Body of pancreas (tissue), 4 donors: ENCODE measurements at places on chromosomes 6 and 20.
A peak's percentile ranks its signal among the peaks of the same experiment; 100 is the strongest.

DNA sequence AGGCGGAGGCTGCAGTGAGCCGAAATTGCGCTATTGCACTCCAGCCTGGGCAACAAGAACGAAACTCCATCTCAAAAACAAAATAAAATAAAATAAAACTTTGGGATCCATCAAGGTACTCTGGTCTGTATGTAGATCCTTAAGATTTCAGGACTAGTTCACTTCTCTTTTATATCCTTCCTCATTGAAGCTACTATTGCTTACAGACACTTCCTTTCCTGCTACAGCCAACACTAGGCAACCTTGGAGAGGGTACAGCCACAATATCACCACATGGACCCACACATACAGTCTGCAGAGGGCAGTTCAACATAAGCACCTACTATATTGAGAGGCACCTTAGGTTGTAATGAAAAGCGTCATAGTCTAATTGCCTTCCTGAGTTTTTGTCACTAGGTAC, 113.3 kb downstream of the ATXN1 start:
- DNase-seq: no peak

GRCh38 chr6:906920-907319, 214.0 kb upstream of the EXOC2 start:
- DNase-seq: no peak

GRCh38 chr6:100913400-100914276, 32.5 kb upstream of the ASCC3 start:
- peak; percentile 6 for DNase-seq

DNA sequence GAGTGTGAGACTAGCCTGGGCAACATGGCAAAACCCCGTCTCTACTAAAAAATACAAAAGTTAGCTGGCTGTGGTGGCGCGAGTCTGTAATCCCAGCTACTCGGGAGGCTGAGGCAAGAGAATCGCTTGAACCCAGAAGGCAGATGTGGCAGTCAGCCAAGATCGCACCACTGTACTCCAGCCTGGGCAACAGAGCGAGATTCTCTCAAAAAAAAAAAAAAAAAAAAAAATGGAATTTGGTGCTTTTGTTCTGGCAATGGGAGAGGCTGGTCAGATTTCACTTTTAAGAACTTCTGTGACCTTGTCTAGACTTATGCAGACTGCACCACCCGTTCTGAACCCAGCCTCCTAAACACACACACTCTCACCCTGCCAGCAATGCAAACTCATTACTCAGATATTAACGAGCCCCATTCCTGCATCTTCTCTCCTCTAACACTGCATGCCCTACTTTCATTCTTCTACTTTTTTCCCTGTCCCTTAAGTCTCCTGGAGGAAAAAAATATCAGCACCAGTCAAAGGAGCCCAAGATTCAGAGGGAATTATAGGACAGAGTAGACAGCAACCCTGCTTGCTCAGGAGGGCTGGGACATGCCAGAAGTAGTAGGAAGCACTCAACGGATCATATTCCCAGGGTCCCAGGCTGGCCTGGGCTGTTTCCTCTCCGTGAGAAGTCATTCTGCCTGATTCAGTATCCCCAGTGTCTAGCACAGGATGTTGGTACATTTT, 4.4 kb downstream of the MOCS1 start:
- no peak for DNase-seq

- DNase-seq: no peak
These were observed 49.6 kb downstream of the SLC13A3 start for GRCh38 chr20:46601603-46602122.

DNA sequence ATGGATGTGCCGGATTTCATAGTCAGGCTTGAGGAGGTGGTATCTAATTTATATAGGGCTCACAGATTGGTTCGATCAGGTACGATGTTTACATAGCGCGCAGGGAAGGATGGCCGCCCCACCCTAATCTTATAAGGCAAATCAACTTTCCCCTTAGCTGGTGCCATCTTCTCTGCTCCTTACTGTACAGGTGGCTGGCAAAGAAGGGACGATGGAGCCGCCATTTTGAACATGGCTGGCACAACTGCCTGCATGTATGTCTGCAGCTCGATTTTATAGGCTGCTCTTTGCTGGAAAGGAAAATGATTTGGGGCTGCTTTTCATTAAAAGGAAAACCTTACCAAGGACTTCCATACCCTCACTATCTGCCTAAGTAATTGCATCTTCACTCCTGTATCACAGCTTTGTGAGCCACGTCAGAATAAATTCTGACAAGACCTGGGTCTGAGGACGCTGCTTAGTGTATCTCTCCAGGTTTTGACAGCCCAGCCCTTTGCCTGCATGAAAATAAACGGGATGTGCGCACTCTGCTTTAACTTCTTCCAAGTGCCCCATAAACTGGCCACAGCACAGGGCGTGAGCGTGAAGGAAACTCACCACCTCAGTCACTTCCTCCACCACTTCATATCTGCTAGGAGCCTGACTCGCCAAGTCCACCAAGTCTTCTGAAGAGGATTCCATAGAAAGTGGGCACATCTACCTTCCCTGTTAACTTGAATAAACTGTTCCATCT, 109.4 kb upstream of the ARMC2 start:
- no peak for DNase-seq

DNA sequence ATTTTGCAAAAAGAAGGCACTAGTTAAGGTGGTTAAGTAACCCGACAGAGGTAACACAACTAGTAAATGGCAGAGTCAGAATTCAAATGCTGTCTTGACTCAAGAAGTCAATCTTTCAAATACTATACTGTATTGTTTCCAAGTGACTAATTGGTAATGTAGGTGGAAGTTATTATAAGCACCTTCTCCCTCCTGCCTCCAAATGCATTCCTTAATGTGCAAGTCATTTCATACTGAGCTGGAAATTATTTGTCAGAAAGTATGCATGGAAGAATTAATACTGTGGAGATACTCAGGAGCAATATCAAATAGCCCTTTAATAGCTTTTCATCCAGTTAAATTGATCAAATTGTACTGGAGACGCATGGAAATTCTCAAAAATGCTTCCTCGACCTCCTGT, 579.1 kb downstream of the DOK5 start:
- no peak for DNase-seq

GRCh38 chr6:106858653-106859092, 115.9 kb downstream of the CD24 start:
- DNase-seq: no peak

DNA sequence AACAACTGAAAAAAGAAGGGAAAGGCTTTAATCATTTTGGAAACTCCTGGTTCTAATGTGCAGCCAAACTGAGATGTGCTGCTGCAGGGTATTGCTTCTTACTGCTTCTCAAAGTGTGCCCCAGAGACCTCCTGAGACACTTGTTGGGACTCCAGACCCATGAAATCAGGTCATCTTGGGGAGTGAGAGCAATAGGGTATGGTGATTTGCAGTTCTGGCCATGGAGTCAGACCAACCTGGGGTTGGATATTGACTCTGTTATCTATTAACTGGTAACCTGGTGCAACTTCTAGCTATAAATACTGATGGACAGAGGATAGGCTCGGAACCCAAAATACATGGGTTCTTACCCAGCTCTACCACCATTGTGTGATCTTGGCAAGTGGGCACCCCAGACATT, 3.8 kb downstream of the TSPO2 start:
- DNase-seq: no peak

DNA sequence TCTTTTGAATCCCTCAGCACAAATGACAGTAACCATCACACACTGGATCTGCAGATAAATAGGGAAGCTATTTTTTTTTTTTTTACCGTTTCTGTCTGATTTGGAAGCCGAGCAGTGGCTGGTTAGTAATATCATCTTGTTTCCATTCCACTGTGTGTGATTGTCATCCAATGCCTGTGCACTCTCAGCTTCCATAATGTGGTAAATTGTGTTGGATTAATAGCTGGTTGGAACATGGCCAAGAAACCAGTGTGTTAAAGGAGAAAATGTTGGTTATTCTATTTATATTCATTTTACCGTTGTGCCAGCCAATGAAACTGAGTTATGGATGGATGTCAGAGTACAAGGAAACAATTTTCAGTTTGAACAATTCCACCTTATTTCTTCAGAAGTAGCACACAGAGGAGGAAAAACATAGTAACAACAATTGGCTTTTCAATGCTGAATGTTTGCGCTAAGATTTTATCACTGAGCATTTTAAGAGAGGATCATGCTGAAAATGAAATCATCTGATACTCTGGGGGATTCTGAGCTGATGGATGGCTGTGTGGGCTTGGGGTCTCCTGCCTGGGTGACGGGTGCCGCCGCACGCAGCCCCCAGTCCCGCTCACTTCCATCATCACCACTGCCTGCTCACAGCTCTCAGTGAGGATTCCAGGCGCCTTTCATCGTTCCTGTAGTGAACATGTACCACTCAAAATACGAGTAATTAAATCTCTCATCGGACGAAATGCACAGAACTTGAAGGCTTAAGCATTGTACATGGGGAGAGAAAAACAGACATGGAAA, 40.7 kb upstream of the EXOC2 start:
- DNase-seq: no peak

GRCh38 chr6:2639896-2640295, 110.8 kb downstream of the MYLK4 start:
- DNase-seq: no peak

- DNase-seq: no peak
These were observed 47.4 kb upstream of the RNGTT start for GRCh38 chr6:89010825-89011224.

- DNase-seq: no peak
These were observed 46.9 kb upstream of the SMIM29 start for GRCh38 chr6:34295721-34296120.

GRCh38 chr20:60000271-60001042, 42.2 kb downstream of the CDH26 start:
- DNase-seq: no peak

- no peak for DNase-seq
These were observed 30.0 kb upstream of the TMEM14A start for GRCh38 chr6:52640916-52641315.

GRCh38 chr6:143337201-143337949, 113.1 kb downstream of the ADAT2 start:
- peak; percentile 5 for DNase-seq

DNA sequence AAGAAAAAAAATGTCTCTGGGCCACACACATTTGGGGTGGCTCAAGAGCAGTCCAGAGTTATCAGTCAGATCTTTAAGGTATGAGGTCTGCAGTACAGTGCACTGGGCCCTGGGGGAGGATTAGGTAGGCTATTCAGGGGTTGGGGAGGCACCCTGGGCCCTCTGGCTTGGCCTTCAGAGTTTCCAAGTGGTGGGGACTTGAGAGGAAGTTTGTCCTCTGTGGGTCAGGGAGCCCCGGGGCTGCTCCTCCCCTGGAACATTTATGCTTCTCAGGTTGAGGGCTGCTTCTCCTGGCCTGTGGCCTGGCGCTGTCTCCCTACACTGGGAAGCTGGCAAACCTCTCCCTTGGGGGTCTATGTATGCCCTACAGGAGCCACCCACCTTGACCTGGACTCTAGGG, 46.0 kb downstream of the PTK7 start:
- no peak for DNase-seq

GRCh38 chr20:58458342-58459057, 56.7 kb downstream of the APCDD1L start:
- DNase-seq: no peak

DNA sequence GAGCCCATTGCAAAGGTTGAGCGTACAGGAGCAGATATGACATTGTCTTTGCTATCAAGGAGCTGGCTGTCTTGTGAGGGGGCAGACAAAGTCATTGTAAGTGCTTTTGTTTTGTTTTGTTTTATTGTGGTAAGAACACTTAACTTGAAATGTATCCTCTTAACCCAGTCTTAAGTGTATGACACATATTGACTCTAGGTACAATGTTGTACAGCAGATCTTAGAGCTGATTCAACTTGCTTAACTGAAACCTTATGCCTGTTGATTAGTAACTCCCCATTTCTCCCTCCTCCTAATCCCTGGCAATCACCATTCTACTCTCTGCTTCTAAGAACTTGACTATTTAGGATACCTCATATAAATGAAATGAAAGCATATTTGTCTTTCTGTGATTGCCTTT, 429.0 kb downstream of the BMP2 start:
- DNase-seq: no peak

DNA sequence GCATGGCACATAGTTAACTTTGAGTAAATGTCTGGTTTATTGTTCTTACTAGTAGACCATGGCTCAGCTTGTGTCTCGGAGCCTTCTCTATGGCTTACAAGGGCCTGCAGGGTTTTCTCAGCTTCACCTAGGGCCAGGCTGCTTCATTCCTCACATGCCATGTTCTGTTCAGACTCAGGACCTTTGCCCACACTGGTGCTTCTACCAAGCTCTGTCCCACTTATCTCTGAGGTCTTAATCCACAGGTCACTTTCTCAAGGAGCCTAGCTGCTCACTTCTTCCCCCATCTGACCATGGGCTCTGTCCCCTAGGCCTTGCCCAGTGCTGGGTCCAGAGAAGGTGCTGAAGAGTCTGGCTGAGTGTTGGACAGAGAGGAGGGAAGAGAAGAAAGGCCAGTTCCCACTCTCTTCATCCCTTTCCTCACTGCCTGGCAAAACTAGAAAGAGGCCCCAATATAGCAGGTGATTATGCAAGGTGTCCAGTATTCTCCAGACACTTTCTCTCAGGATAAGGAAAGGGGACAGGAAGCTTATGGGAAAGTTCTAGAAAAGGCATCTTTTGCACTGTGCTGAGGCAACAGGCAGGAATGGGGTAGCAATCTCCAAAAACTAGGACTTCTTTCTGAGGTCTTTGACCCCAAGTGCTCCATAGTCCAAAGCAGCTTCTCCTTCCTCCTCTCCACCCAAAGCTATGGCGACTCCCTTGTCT, 40.0 kb downstream of the COX4I2 start:
- DNase-seq: no peak

DNA sequence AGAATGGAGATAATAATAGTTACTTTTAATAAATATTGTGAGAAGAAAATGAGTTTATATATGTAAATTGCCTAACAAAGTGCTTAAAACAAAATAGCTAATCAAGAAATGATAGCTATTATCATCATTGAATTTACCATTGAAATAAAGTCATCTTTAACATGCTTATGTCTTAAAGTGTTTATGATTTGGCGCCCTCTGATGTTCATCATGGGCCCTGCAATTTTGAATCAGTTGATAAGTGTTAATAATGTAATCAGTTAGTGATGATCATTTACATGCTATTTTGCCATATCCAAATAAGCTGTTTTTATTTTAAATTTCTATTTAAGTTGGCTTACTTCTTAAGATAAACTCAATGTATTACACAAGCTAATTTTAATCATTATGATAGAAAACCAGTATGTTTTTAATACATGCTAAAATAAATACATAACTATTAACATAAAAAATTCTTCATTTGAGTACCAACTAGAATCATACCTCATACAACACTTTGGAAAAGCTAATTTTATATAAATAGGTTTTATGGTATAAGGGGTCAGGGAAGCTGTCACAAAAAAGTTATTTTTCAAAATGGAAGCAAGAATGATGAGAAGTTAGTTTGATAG, 39.2 kb upstream of the TPD52L1 start:
- DNase-seq: peak; percentile 66
